ENCODE measurements at places on chromosomes 6 and 20. TPM values are rescaled to one million over a fixed set of nuclear protein-coding genes. Genes with fewer than 3 reads are reported as not detected.

EFCAB8 gene
- under 0.01 TPM for total RNA-seq

ADAM33 gene
- 0.17 TPM for total RNA-seq

CAGE1 gene
- total RNA-seq: under 0.01 TPM

C6orf15 gene
- not detected for total RNA-seq

DZANK1 gene
- 0.70 TPM for total RNA-seq

RSPH4A gene
- 0.68 TPM for total RNA-seq

CCR6 gene
- total RNA-seq: not detected

PGM3 gene
- 80.2 TPM for total RNA-seq

STMND1 gene
- total RNA-seq: not detected

RAMACL gene
- 6.6 TPM for total RNA-seq

DEFB123 gene
- total RNA-seq: not detected

TAGAP gene
- not detected for total RNA-seq

HLA-DOB gene
- not detected for total RNA-seq

GNMT gene
- not detected for total RNA-seq

GTSF1L gene
- total RNA-seq: not detected

GSS gene
- total RNA-seq: 73.7 TPM

TRAPPC3L gene
- 0.17 TPM for total RNA-seq

PRR18 gene
- total RNA-seq: not detected

SMOC2 gene
- not detected for total RNA-seq

INSM1 gene
- total RNA-seq: not detected

TULP4 gene
- total RNA-seq: 75.5 TPM

OCSTAMP gene
- not detected for total RNA-seq

ENPP3 gene
- 0.19 TPM for total RNA-seq

TGM2 gene
- 401 TPM for total RNA-seq

ATP6V1G2 gene
- 0.51 TPM for total RNA-seq

SLC26A8 gene
- under 0.01 TPM for total RNA-seq

SPATS1 gene
- not detected for total RNA-seq

ADGRB3 gene
- total RNA-seq: not detected

MATN4 gene
- 0.17 TPM for total RNA-seq

TXLNB gene
- total RNA-seq: 0.68 TPM

BEND6 gene
- 0.14 TPM for total RNA-seq

DSN1 gene
- total RNA-seq: 24.7 TPM

TFB1M gene
- 11.9 TPM for total RNA-seq

FAM83C gene
- not detected for total RNA-seq

OR2H2 gene
- total RNA-seq: not detected

SAPCD1 gene
- 2.4 TPM for total RNA-seq

PRICKLE4 gene
- total RNA-seq: 6.9 TPM

CCDC170 gene
- total RNA-seq: not detected

DTNBP1 gene
- total RNA-seq: 13.6 TPM

SPTLC3 gene
- 1.4 TPM for total RNA-seq
